ENCODE measurements at places on chromosomes 1 and 21. TPM values are rescaled to one million over a fixed set of nuclear protein-coding genes. Genes with fewer than 3 reads are reported as not detected.

DNA sequence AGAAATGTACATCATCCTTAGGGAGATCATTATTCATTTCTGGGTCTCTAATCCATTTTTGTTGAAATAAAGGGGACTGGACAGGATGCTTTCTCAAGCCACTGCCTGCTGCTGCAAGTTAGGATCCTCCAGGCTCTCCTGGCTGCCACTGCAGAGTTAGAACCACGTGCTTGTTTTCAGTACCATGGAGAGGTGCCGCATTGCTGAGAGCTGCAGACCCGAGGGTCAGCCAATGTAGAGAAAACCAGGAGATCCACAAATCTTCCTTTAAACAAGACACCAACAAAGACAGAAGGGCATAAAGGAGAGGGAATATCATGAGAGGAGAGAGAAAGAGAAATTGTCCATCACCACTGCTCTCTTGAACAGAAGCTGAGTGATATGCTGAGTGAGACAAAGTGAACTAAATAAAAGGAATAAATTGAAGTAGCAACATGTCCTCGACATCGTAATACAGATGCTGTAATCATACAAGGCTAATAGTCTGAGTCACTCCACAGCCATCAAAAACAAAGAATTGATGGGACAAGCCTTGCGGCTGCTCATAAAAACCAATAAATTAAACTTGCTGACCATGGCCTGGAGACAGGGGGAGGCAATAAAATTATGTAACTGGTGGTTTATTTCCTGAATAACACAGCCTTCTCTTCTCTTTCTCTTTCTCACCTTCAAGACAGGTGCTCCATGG is 255.7 kb downstream of the OMA1 start:
- no peak overlapping the region for H3K4me3 ChIP-seq
- H3K27me3 ChIP-seq = no peaks in the 10 kb centered on the region
- no peaks in the 10 kb centered on the region for H3K4me1 ChIP-seq
- H3K36me3 ChIP-seq = no peaks in the 10 kb centered on the region
- DNase-seq = peak; percentile 81

DNA sequence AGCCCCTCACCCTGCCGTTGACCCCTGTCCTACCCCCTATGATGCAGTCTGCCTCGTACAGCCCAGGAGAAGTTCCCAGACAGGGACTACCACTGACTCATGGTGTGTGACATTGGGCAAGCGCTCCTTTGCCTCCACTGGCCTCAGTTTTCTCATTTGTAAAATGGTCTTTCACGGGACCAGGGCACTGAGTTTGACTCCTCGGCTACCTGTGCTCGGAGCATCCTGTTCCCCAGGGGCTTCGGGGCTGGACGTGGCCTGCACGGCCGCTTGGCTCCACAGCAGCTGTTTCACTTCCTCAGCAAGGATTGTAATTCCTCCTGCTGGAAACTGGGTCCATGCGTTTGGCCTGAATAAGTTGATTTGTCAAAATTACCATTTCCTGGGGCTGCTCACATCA is 277.3 kb downstream of the MATN1 start:
- DNase-seq = no peak

The RAB25 gene
- total RNA-seq = 2.4 TPM

DNA sequence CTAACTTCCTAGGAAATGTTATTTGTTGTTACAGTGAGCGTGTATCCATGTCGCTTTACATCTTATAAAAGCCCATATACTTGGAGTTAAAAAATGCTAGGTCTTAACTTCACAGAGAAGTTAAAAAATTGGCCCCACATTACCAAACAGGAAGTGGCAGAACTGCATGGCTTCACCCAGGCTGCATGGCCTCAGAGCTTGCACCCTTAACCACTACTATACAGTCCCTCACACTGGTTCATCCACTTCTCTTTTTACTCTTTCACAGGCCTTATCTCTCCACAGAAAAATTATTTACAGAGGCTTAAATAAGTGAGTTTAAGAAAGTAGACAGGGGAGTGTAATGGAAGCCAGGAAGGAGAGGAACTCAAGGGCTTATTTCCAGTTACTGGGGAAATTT is 402.5 kb downstream of the HHAT start:
- H3K36me3 ChIP-seq = no peaks in the 10 kb centered on the region
- H3K4me1 ChIP-seq = peaks cover 32% of the 10 kb centered on the region
- H3K4me3 ChIP-seq = no peak overlapping the region
- no peak for DNase-seq

The ADCY10 gene
- not detected for total RNA-seq

GRCh38 chr1:71037066-71037465 is 10.6 kb downstream of the PTGER3 start:
- H3K27me3 ChIP-seq = no peaks in the 10 kb centered on the region
- H3K27ac ChIP-seq = no peak overlapping the region
- DNase-seq = no peak
- H3K4me3 ChIP-seq = no peak overlapping the region
- H3K4me1 ChIP-seq = no peaks in the 10 kb centered on the region

- H3K4me1 ChIP-seq = peaks cover 42% of the 10 kb centered on the region
- no peak overlapping the region for H3K4me3 ChIP-seq
- H3K27me3 ChIP-seq = no peaks in the 10 kb centered on the region
- DNase-seq = no peak
- H3K27ac ChIP-seq = no peak overlapping the region
Observed at GRCh38 chr1:178578541-178578940, 65.6 kb downstream of the TEX35 start.

The TMEM52 gene
- total RNA-seq = 7.4 TPM

The SLAMF6 gene
- total RNA-seq = not detected

DNA sequence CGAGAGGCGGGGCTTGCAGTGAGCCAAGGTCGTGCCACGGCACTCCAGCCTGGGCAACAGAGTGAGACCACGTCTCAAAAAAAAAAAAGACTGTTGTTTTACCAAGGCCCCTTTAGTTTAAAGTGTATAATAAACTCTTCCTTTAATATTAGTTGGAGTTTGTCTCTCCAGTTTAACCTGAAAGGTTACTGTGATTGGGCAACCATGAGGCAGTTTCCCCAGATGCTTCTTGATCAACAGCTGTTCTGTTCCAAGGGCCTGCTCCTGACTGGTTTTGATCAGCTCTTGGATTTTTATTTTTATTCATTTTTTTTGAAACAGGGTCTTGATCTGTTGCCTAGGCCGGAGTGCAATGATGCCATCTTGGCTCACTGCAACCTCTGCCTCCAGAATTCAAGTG is 18.1 kb upstream of the C2CD2 start:
- H3K27me3 ChIP-seq = no peaks in the 10 kb centered on the region
- peaks cover 11% of the 10 kb centered on the region for H3K4me1 ChIP-seq
- H3K36me3 ChIP-seq = no peaks in the 10 kb centered on the region
- no peak overlapping the region for H3K4me3 ChIP-seq
- no peak overlapping the region for H3K27ac ChIP-seq

The UBL4B gene
- not detected for total RNA-seq

The GJA8 gene
- total RNA-seq = not detected

- no peaks in the 10 kb centered on the region for H3K36me3 ChIP-seq
- H3K4me1 ChIP-seq = peaks cover 5% of the 10 kb centered on the region
- no peak overlapping the region for H3K4me3 ChIP-seq
- H3K27me3 ChIP-seq = no peaks in the 10 kb centered on the region
- H3K27ac ChIP-seq = no peak overlapping the region
Observed at GRCh38 chr1:63980740-63981407, 207.1 kb downstream of the ROR1 start.

DNA sequence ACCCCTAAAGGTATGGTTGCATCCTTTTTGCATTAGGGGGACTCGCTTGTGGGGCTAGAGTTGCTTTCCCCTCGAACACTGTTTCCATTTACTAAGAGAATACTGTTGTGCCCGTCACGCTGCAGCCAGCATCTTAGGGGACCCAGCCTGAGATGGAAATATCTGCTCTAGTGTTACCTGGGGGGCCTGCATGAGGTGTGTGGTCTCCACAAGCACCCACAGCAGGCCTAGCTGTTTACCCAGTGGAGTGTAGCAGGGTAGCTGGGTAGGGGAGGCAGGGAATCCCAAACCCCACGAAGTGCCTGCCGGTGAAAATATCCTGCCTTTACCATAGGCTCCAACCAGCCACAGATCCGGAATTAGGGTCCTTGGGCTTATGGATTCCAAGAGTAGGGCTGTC is 303.6 kb downstream of the PTPRU start:
- no peaks in the 10 kb centered on the region for H3K27me3 ChIP-seq
- H3K4me3 ChIP-seq = no peak overlapping the region
- no peaks in the 10 kb centered on the region for H3K36me3 ChIP-seq
- no peaks in the 10 kb centered on the region for H3K4me1 ChIP-seq
- no peak overlapping the region for H3K27ac ChIP-seq
- DNase-seq = no peak

The ELAPOR1 gene
- total RNA-seq = 2.0 TPM

GRCh38 chr1:37069406-37069805 is 35.1 kb upstream of the GRIK3 start:
- H3K4me1 ChIP-seq = peaks cover 51% of the 10 kb centered on the region
- H3K4me3 ChIP-seq = no peak overlapping the region
- DNase-seq = no peak

DNA sequence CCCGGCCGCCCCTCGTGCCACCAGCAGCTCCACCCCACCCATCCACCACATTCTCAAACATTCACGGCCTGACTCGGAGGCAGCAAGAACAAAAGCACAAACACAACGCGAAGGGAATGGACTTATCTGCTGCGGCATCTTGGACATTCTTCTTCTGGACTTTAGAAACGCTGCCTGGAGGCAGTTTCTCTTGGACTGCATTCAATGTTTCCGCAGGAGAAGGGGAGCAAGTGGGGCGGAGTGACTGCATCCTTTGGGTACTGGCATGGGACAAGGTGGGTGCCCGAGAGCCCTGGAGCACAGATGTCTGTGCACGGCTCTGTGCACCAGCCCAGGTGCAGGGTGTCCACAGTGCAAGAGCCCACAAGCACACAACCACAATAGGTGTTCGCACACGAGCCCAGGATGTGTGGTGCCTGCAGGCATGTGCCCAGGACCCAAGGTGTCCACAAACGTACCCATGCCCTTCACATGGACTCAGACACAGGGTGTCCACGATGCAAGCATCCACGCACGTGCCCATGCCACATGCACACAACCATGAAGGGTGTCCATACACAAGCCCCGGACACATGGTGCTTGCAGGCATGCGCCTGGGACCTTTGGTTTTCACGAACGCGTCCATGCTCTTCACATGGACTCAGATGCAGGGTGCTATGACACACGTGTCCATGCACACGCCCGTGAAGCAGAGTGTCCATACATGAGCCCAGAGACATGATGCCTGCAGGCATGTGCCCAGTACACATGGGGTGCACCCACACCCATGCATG is 53.6 kb downstream of the WNT9A start:
- no peaks in the 10 kb centered on the region for H3K27me3 ChIP-seq
- no peaks in the 10 kb centered on the region for H3K36me3 ChIP-seq
- peaks cover 6% of the 10 kb centered on the region for H3K4me1 ChIP-seq
- H3K4me3 ChIP-seq = no peak overlapping the region
- peak; percentile 2 for DNase-seq

- H3K27ac ChIP-seq = no peak overlapping the region
- peaks cover 11% of the 10 kb centered on the region for H3K4me1 ChIP-seq
- no peak overlapping the region for H3K4me3 ChIP-seq
- DNase-seq = peak; percentile 67
Observed at GRCh38 chr1:42931108-42931539, 27.5 kb downstream of the SLC2A1 start.

The BMP8A gene
- total RNA-seq = 0.12 TPM

GRCh38 chr1:101238031-101238628 is 1.3 kb downstream of the S1PR1 start:
- H3K36me3 ChIP-seq = no peaks in the 10 kb centered on the region
- peaks cover 27% of the 10 kb centered on the region for H3K27me3 ChIP-seq
- H3K4me3 ChIP-seq = peak overlapping the region; percentile 92
- peak; percentile 62 for DNase-seq

GRCh38 chr1:54570161-54570560 is 22.1 kb downstream of the ACOT11 start:
- DNase-seq = no peak
- no peaks in the 10 kb centered on the region for H3K27me3 ChIP-seq
- peaks cover 24% of the 10 kb centered on the region for H3K4me1 ChIP-seq
- no peak overlapping the region for H3K27ac ChIP-seq

- H3K27me3 ChIP-seq = no peaks in the 10 kb centered on the region
- no peaks in the 10 kb centered on the region for H3K4me1 ChIP-seq
- DNase-seq = no peak
Observed at GRCh38 chr1:226890331-226891108, 20.1 kb downstream of the PSEN2 start.

- no peaks in the 10 kb centered on the region for H3K4me1 ChIP-seq
- DNase-seq = no peak
- H3K4me3 ChIP-seq = no peak overlapping the region
- H3K36me3 ChIP-seq = peaks cover 16% of the 10 kb centered on the region
Observed at GRCh38 chr1:113124366-113124765, 51.4 kb downstream of the LRIG2 start.

The KLF17 gene
- not detected for total RNA-seq

The CD1E gene
- not detected for total RNA-seq

GRCh38 chr1:153565529-153566374 is at the start of gene S100A2:
TSS of gene S100A2 (minus strand) at chr1:153565844. CDS start at chr1:153563877, 1,967 bp downstream.
- DNase-seq = no peak
- H3K4me3 ChIP-seq = no peak within 1 kb of the TSS

- no peak overlapping the region for H3K4me3 ChIP-seq
- no peak overlapping the region for H3K27ac ChIP-seq
Observed at GRCh38 chr1:196295766-196296165, 312.5 kb downstream of the KCNT2 start.

The SFN gene
- 0.99 TPM for total RNA-seq

DNA sequence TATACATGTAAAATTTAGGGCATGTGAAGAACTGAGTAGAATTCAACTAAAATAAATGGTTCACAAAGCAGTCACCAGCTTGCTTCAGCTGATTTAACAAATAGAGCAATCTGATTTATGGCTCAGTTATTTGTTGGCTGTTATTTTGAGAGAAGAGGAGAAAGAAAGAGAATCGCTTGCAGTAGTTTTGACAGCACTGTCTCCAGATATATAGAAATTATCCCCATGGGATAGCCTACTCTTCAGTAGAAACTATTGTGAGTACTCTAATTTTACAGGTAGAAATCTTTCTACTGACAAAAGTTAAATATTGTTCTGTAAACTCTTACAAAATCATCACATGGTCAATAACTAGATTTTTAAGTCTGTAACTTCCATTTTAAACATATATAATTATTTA is 1098.2 kb downstream of the MRPL39 start:
- no peaks in the 10 kb centered on the region for H3K27me3 ChIP-seq
- no peaks in the 10 kb centered on the region for H3K4me1 ChIP-seq
- DNase-seq = no peak
- no peaks in the 10 kb centered on the region for H3K36me3 ChIP-seq
- no peak overlapping the region for H3K27ac ChIP-seq
- H3K4me3 ChIP-seq = no peak overlapping the region

GRCh38 chr1:8378178-8378577 is 60.3 kb downstream of the SLC45A1 start:
- peaks cover 63% of the 10 kb centered on the region for H3K4me1 ChIP-seq
- H3K27me3 ChIP-seq = no peaks in the 10 kb centered on the region
- H3K27ac ChIP-seq = no peak overlapping the region
- H3K36me3 ChIP-seq = no peaks in the 10 kb centered on the region

The GFI1 gene
- total RNA-seq = not detected

All from neural progenitor cell (in vitro differentiated cells).